ENCODE measurements at places on chromosomes 13 and 19.
A peak's percentile ranks its signal among the peaks of the same experiment; 100 is the strongest.

DNA sequence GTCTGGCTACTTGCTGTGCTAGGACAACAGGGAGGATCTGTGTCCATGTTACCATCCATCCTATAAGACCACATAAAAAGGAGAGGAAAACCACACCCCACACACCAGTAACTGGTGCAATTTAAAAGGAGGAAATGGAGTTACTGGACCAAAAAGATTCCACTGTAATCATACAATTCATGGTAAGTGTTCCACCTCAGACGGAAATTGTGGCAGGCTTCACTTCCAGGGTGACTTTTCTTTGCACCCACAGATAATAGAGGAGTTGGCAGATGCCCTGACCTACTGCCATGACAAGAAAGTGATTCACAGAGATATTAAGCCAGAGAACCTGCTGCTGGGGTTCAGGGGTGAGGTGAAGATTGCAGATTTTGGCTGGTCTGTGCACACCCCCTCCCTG is 2.4 kb downstream of the AURKC start:
- no peak for DNase-seq

- no peak for DNase-seq
These were observed 21.7 kb downstream of the KCTD15 start for GRCh38 chr19:33818411-33818810.

- no peak for DNase-seq
These were observed 87.4 kb upstream of the UFM1 start for GRCh38 chr13:38262211-38262610.

DNA sequence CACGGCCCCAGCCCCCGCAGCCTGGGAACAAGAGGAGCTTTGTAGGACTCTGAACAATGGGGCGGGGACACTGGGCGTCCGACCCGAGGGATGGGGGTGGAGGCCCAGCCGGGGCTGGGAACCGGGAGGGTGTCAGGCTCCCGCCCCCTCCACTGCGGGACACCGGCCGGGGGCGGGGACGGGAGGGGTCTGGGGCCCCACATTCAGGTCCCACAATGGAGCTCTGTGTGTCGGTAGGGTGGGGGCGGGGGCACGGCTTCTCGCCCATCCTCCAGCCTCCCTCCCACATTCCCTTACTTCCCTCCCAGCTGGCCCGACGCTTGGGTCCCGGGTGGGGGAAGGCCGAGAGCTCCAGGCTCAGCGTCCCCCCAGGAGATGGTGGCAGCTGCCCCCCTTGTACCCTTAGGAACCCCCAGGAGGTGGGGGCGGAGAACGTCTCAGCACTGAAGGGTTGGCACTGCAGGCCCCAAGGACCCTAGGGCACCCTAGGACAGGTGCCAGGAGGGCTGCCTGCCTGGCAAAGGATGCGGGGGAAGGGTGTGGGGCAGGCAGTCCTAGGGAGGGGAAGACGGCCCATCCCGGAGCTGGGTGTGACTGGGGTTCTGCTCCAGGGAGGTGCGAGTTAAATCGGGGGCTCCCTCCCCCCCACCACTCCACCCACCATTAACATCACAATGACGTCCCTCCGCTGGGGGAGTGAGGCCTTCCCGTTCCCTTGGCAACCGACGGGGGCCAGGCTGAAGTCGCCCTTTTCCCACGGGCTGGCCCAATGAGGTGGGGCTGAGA is 5.3 kb downstream of the TTYH1 start:
- DNase-seq, result no peak

- DNase-seq, result no peak
These were observed 4.8 kb downstream of the LSR start for GRCh38 chr19:35253316-35254286.

GRCh38 chr19:6740589-6741343 is 1.3 kb downstream of the TRIP10 start:
- DNase-seq, result no peak

DNA sequence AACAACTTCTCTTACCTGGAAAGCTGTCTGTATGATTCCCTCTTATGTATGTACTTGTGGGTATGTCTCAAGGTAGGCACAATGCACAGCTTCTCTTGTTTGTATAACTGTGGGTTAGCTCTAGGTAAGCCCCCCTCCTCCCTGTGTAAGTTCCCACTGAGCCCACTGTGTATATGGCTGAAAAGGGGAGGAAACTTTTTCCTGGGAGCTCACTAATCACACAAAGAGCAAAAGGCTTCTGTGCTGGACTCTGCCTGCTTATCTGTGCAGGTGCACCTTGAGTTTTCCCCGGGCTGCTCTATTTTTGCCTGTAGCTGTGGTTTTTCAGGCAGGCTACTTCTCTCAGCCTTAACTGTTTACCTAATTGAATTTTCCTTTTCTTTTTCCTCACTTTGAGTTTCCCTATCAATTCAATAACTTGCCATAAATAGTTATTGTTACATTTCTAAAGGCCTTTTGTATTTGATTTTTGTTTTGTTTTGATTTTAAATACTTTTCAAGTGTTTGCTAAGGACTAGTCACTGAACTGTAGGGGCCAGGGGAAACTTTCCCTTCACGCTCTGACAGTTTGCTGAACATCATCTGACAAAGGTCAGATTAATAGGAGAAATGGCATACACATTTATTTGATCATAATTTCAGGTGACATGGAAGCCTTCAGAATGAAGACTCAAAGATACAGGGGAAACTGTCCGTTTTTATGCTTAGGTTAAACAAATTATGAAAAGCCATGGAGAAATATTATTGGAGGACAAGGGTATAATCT is 423.5 kb upstream of the ATXN8OS start:
- DNase-seq, result no peak

GRCh38 chr19:54030895-54031586 is 32.7 kb downstream of the VSTM1 start:
- no peak for DNase-seq

GRCh38 chr13:71219698-71220415 is 647.1 kb downstream of the DACH1 start:
- no peak for DNase-seq

GRCh38 chr13:78121459-78122348 is 203.1 kb upstream of the EDNRB start:
- DNase-seq, result peak; percentile 55

DNA sequence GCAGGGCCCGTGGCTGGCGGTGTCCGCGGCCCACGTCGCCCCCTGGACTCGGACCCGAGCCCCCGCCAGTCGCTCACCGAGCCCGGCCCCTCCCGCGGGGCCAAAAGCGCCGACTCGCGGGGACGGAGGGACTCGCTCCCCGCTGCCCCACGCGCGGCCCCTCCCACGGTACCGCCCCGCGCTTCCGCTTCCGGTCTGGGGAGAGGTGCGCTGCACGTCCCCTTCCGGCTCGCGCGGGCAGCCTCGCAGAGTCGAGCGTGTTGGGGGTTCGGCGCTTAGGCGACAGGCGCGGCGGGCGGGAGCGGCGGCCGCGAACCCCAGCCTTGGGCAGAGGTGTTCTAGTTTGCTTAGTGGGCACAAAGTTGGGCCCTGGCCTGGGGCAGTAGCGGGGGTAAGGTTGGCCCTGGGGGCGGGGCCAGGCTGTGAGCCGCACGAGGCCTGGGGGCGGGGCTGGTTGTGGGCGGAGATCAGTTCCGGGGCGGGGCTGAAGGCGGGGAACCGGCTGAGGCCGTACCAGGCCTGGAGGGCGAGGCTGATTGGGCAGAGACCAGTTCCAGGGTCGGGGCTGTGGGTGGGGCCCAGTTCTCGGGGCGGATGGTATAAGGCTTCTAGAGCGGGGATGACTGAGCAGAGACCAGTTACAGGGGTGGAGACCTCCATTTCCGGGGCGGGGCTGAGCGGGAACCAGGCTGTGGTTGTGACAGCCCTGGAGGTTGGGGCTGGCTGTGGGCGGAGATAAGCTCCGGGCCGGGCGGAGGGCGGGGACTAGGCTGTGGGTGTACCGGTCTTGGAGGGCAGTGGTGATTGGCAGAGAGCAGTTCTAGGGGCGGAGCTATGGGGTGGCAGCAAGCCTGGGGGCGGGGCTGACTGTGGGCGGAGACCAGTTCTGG is at the start of the genes MBD3L1 and ZNF558:
Gene MBD3L1, plus strand, starts transcription at position 246 of the 890 bp plus-strand sequence. CDS start 10,302 bp downstream, outside the sequence.
Gene ZNF558, minus strand, starts transcription at position 173 of the 890 bp plus-strand sequence. CDS start 9,645 bp downstream, outside the sequence.
- peak; percentile 98 for DNase-seq

DNA sequence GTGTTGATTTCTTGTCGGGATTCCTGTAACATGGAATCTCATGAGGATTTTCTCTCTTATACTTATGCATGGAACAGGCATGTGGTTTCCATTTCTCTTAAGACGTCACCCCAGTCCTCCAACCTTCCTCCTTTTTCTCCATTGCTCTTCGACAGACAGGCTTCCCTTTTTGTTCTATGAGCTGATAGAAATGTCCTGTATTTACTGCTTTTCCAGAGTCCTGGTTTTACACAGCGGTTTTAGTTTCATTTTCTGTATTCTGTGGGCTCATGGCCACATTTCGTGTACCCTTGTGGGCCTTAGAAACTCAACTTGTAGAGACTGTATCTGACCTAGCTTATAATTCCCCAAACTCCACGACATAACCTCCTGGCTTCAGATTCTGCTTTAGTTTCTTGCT is 113.1 kb downstream of the PAN3 start:
- DNase-seq, result no peak

GRCh38 chr13:64778002-64778401 is 2452.1 kb downstream of the PCDH9 start:
- DNase-seq, result no peak

- no peak for DNase-seq
These were observed 2.2 kb upstream of the DUS3L start for GRCh38 chr19:5793188-5793587.

GRCh38 chr13:63651394-63651793 is 2235.7 kb upstream of the PCDH20 start:
- DNase-seq, result no peak

DNA sequence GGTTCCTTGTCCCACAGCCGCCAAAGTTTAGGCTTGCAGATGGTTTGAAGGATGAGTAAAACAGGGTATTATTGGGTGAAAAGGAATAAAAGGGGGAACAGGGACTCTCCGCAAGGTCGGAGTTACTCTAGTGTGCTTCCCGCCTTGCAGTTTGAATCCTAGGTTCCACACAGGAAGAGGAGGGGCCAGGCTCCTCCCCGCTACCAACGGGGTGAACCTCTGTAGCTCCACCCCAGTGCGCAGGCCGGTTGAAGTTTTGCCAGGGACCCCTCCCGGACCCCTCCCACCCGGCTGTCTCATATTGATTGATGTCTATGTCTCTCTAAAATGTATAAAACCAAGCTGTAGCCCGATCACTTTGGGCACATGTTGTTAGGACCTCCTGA is 11.6 kb upstream of the GTF2F2 start:
- no peak for DNase-seq

- no peak for DNase-seq
These were observed 561.8 kb downstream of the GPC6 start for GRCh38 chr13:93788456-93788855.

- no peak for DNase-seq
These were observed 99.9 kb downstream of the GNG7 start for GRCh38 chr19:2602391-2603181.

GRCh38 chr19:42246922-42247639 is 4.7 kb upstream of the GSK3A start:
- no peak for DNase-seq

- DNase-seq, result peak; percentile 67
These were observed 33.4 kb downstream of the ZNF45 start for GRCh38 chr19:43901395-43902390.

DNA sequence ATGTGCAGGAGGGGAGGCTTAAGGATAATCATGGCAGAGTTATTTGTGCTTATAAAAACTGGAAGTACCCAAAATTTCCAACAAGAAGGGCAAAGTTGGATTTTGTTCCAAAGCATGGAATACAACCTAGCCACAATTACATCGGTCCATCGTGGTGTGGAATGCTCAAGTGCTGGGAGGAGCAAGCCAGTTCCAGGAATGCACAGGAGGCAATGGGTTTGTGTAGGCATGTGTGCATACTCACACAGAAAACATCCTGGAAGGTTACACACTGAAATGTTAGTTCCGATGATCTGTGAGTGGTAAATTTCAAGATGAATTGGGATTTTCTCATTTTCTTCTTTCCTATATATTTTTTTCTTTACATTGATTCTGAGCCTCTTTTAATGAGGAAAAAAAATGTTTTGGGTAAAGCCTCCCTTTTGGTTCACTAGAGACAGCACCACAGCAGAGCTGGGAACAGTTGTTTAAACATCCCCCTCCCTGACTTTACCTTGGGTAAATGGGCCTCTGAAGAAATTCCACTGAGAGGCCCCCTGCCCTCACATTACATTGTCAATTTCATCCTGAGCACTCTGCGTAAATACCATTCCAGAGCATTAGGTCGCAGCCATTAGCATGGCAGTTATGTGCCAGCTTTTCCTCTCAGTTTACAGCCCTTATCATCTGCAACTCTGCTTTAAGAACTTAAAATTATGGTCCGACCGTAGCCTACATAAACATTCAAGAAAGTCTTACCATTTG is 122.0 kb downstream of the UQCRFS1 start:
- no peak for DNase-seq

GRCh38 chr19:4640247-4641000 is 1.1 kb downstream of the TNFAIP8L1 start:
- DNase-seq, result no peak

GRCh38 chr13:49245101-49245500 is 2.6 kb upstream of the CDADC1 start:
- DNase-seq, result no peak

GRCh38 chr19:51079481-51080110 is 3.1 kb downstream of the KLK14 start:
- no peak for DNase-seq

GRCh38 chr19:18704971-18705370 is 21.5 kb downstream of the CRTC1 start:
- no peak for DNase-seq

- no peak for DNase-seq
These were observed 93.6 kb upstream of the WASF3 start for GRCh38 chr13:26463848-26464247.
